ENCODE measurements at places on chromosomes 7 and 10.

DNA sequence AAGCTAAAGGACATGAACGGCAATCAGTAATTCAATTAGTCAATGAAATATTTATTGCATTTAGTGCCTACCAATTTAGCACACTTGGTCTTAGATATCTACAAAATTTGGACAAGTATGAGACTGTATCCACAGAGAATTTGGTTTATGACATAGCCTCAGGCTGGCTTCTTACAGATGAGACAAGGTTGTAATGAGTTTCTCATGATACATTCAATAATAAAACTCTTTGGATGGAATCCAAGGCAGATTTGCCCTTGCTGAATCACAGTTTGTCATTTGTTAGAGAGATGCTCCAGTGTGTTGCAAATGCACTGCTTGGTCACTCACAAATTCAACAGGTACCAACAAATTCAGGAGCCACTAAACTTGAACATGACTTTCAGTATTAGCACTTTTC lies 162.5 kb downstream of the GPR37 start:
- no peak for DNase-seq

DNA sequence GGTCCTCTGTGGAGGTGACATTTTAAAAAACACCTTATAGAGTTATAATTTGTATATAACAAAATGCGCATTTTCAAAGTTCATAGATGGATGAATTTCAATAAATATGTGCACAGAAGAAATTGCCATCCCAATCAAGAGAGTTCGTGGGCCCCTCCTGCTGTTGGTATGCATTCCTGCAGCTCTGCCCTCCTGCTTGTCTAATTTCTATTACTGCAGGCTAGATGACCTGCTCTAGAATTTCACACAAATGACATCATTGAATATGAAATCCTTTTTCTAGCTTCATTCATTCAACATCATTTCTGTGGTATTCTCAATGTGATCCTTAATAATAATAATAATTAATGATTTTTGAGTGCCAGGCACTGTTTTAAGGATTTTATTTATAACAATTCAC lies 348.2 kb downstream of the SDK1 start:
- DNase-seq: no peak

- no peak for DNase-seq
Observed at GRCh38 chr7:137243741-137244140, 99.8 kb downstream of the PTN start.

- no peak for DNase-seq
Observed at GRCh38 chr10:126247446-126247975, 140.8 kb downstream of the ADAM12 start.

- no peak for DNase-seq
Observed at GRCh38 chr10:71029907-71030306, 141.5 kb upstream of the PCBD1 start.

- no peak for DNase-seq
Observed at GRCh38 chr7:50818324-50818723, 35.6 kb upstream of the GRB10 start.

DNA sequence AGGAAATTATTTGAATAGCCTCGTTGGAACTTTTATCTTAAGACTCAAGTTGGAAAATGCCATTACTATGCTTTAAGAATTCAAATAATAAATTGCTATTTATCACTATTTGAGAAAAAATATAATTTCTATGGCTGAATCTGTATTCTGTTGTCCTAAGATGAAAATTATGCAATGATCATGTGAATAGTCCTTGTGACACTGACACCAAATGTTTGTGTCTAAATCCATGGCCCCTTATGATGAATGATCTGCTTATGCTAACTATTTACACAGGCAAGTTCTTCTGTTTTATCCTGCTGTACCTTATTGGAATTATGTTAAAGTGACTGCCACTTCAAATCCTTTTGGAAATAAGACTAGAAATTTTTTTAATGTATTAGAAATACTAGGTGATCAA lies 208.7 kb downstream of the DOCK4 start:
- no peak for DNase-seq

DNA sequence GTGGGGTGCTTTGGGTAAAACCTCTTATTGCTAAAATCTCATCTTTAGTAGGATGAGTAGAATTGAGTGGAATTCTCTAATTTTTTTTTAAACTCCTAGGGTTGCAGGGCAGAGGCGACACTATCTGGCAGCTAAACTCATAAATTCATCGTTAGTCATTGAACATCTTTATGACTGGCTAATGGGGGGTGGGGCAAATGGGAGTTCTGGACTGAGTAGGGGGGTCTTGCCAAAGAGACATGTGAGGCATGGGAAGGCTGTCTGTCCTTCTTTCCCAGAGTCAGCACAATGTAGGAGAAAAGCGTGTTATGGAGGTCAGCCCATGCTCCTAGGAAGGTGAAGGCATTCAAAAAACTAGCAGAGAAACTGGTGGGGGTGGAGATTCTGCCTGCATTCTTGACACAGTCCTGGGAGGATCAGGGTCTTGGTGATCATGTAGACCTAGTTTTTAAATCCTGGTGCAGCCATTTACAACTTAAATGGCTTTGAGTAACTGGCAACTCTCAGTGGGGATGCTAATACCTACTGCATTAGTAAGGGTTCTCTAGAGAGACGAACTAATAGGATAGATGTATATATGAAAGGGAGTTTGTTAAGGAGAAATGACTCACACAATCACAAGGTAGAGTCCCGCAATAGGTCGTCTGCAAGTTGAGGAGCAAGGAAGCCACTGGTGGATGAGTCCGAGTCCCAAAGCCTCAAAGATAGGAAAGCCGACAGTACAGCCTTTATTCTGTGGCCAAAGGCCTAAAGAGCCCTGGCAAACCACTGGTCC lies 47.7 kb downstream of the EMX2 start:
- DNase-seq: no peak

GRCh38 chr7:23135755-23136154 lies 30.2 kb downstream of the KLHL7 start:
- DNase-seq: no peak

- no peak for DNase-seq
Observed at GRCh38 chr7:103644319-103644718, 198.3 kb upstream of the SLC26A5 start.

- no peak for DNase-seq
Observed at GRCh38 chr10:24277771-24278170, 68.8 kb downstream of the KIAA1217 start.

DNA sequence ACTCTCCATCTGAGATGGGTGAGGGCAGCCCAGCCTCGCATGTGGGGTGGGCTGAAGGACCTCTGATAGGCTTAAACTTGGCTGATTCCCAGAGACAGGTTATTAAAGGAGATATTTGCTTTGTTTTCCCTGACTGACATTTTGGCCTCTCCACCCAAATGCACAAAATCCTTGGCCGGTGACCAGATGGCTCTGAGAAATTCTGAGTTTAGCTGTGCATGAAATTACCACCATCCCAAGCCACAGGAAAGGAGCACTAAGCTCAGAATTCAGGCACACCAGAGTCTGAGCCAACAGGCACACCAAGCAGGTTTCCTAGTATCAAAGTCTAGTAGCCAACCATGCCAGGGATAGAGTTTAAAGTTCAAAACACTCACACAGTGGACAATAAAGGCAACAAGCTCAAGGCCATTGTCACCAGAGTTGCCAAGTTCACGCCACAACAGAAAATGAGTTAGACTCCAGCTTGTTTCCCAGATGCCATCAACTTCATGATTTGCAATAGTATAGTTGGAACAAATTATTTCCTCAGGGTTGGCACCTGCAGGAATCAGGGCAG lies 387.6 kb downstream of the KCNMA1 start:
- DNase-seq: no peak

GRCh38 chr7:44185729-44186128 lies 3.5 kb downstream of the GCK start:
- DNase-seq: no peak

DNA sequence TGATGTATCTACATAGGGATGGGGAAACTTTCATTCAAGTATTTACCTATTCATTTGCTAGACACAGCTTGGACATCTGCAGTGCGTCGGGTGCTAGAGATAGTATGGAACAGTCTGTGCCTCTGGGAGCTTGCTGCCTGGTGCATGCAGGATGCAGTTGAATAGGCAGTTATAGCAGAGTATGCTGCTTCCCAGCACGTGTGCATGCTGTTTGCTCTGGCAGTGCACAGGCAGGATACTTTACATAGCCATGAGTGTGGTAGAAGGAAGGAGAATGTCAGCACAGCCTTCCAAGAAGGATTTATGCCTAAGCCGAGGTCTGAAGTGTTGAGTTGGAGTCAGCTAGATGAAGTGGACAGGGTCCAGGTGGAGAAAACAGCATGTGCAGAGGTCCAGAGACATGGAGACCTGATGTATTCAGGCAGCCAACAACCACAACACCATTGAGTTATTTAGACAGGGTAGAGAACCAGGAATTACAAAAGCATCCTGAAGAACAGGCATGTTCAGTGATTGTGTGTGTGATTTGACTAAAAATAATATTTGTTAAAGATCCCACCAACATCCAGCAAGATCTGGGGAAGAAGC lies 8.1 kb downstream of the MAP3K8 start:
- no peak for DNase-seq
